Left hindlimb (tissue), 1 donor: ENCODE measurements at places on chromosomes 16 and 17.
A peak's percentile ranks its signal among the peaks of the same experiment; 100 is the strongest.

GRCh38 chr17:29880031-29880430, 50.0 kb downstream of the SSH2 start:
- no peak for DNase-seq

DNA sequence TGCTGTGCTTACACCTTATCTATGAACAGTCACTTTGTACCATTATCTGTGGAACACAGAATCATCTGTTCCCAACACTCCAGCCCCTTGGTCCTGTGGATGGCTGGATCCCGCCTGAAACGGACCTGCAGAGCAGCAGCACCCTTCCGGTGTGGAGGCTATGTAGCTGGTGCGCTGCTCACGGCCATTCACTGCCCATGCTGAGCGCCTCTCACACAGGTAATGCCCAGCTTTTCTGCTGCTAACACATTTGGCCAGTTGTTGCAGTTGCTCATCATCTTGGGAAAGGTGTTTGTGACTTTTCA, 11.4 kb upstream of the PLK1 start:
- no peak for DNase-seq

DNA sequence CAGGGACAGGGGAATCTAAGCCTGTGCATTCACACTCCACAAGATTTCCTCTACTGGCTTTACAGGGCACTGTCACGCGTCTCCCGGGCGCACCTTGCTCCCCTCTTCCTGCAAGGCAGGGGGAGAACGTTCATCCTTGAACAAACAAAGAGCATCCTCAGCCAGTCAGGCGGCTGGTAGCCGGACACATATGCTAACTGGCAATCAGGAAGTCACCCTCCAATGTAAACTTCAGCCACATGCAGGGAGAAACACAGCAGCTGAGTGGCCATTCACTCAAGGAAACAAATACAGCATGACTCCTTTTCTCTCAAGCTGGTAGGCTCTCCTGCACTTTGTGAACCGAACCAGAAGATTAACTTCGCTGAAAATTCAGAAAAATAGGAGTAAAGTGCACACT, 10.8 kb upstream of the HSBP1 start:
- DNase-seq: no peak

DNA sequence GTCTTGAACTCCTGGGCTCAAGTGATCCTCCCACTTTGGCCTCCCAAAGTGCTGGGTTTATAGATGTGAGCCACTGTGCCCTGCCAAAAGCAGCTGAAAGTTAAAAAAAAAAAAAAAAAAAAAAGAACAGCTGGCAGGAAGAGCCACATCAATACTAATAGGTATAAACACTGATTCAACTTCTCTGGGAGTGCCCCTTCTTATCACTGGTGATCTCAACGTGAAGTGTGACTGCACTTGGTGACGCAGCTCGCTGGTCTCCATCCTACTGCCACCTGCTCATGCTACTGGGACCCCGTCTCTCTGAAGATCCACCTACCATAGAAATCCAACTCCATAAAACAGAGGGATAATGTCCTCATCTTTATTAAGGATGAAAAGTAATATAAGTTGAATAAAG, 40.8 kb downstream of the RNF157 start:
- no peak for DNase-seq

DNA sequence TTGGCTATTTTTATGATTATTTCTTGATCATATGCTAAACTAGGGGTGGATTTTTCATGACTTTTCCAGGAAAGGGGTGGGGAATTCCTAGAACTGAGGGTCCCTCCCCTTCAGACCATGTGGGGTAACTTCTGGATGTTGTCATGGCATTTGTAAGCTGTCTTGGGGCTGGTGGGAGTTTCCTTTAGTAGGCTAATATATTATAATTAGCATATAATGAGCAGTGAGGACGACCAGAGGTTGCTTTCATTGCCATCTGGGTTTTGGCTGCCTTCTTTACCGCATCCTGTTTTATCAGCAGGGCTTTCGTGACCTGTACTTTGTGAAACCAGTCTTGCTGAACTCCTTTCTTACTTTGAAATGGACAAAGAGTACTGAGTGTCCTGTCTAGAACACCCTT, 40.4 kb upstream of the ABCA5 start:
- no peak for DNase-seq

GRCh38 chr17:63932721-63933120, 590 bp upstream of the CD79B start:
- DNase-seq: no peak

DNA sequence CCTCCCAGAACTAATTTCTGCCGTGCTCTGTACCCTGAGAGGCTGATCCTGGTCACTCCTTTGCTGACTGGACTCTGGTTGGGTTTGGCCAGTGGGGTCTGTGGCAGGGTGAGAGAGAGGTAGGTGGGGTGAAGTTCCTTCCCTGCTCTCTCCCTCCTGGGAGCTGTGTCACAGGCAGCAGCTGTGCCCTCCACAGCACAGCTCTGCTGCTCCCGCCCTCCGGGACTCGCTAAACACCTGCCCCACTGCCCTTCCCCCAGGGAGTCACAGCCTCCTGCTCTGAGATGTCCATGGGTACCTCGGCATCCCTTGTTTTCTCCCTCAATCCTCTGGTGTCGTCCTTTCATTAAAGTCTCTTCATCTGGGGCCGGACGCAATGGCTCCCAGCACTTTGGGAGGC, 66.4 kb downstream of the SRCIN1 start:
- no peak for DNase-seq

DNA sequence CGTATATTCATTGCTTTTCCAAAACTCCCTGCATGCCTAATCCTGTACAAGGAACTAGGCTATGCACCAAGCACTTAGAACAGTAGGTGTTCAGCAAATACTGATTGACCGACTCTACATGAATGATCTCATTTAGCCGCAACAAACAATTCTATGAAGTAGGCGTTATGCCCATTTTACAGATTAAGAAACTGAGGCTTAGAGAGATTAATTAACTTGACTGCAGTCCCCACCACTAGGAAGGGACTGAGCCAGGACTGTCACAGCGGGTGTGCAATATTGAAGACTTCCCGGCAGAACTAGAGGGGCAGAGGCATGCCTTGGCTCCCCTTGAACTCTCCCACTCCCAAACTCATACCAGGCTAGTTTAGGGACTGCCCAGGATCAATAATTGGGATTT, 10.5 kb upstream of the N4BP1 start:
- DNase-seq: no peak

DNA sequence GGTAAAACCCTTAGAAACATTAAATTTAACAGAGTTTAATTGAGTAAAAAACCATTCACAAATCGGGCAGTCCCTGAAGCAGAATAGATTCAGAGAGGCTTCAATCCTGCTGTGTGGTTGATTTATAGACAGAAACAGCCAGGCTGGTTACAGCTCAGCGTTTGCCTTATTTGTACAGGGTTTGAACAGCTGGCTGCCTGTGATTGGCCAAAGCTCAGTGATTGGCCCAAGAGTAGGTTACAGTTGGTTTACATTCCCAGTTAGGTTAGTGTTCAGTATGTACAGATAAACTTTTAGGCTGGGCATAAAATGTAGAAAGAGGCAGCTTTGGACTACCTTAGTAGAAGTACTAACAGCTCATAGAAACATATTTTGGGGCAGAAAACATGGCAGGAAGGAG, 210.4 kb upstream of the ELAC2 start:
- no peak for DNase-seq

GRCh38 chr17:62995377-62995885, 29.4 kb downstream of the TANC2 start:
- DNase-seq: no peak

GRCh38 chr16:28875134-28876018, 2.9 kb upstream of the ATP2A1 start:
- peak; percentile 53 for DNase-seq

DNA sequence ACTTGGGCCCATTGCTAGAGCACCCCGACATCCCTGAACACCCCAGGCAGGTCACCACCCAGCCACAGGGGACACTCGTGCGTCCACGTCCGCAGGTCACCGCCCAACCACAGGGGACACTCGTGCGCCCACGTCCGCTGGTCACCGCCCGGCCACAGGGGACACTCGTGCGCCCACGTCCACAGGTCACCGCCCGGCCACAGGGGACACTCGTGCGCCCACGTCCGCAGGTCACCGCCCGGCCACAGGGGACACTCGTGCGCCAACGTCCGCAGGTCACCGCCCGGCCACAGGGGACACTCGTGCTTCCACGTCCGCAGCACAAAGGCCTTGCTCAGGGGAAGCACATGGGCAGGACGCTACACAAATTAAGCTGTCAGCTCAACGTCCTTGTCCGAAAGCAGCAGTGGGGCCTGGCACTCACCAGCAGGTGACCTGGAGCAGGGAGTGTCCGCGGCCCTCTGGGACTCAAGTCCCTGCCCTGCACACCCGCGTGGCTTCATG, 17.7 kb downstream of the GALNS start:
- DNase-seq: no peak

DNA sequence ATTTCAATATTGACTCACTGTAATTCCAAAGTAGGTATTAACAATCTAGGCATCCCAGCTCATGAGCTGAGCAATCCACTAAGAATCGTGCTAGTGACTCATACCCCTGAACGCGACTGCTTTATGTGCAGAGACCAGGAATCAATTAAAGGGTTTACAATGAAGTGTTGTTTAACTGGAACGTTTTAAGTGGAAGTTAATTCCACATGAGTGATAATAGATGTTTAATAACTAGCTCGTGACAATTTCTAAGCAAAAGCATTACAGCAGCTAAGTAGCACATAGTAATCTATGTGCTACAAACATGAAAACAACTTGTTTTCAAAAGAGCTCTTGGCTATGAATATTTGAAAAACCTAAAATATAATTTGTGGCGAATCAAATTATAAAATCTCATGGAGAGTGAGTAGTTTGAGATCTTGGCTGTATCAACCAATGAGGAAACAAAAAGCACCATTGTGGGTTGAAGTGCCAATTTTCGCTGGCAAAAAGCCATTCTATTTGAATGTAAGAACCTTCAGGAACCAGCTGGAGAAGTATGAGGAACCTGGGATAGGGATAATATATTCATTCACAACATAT, 9.4 kb downstream of the GJC1 start:
- no peak for DNase-seq

GRCh38 chr17:50518384-50519023, 10.3 kb downstream of the MYCBPAP start:
- DNase-seq: no peak

GRCh38 chr16:75377729-75378386, 55.4 kb downstream of the CFDP1 start:
- DNase-seq: peak; percentile 44

DNA sequence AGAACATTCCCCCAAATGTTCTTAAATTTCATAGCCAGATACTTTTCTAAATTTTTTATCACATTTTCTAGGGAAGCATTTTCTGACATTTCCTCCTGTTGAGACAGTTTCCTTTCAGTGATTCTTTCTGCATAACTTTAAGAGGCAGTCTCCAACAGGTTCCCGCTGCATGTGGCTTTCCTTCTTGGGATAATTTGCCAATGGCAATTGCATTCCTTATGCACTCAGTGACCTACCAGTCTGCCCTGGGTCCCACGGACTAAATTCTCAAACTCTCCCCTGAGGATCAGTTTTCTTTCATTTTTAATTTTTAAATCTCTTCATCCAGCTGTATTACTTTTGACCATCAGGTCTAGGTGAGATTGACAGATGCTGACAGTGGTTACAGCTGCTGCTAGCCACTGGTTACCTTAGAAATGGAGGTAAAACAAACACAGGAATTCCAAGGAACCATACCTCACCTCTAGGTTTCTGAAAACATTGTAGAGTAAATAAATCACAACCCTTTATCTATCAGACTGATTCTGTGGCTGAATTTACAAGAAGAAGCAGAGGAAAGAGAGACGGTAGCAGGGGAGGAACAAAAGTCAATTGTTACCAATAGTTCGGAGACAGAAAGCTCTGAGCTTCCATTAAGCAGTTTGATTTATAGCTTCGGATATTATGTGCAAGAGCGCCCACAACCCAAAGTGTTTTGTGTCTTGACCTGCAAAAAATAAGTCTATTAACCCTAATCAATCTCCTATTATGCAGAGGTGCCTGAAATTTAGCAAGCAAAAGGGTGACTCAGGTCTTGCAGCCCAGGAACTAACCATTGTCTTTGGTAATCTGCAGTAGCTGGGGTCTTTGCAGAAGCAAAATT, 216.0 kb downstream of the PMP22 start:
- DNase-seq: no peak

DNA sequence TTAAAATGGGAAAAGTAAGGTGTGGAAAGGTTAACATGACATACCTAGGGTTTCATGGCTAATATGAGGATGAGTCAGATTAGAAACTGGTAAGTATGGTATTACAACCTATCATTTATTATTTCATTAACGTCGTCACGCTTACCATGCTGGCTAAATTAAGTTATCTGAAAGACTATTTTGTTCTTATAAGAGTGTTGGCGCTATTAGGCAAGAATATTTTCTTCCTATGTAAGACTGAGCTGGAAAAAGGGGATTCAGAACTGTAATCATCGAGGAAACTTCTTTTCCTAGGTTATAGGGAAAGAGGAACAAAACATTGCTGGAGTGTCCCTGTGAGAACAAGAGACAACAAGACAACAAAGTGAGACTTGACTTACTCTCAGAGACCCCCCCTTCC, 440.8 kb downstream of the KCNJ2 start:
- no peak for DNase-seq

- no peak for DNase-seq
These were observed 1.1 kb downstream of the RUNDC3A start for GRCh38 chr17:44309472-44309871.

- DNase-seq: no peak
These were observed 62.1 kb downstream of the DYNLRB2 start for GRCh38 chr16:80602894-80603293.

GRCh38 chr17:50550661-50551432, 3.9 kb downstream of the SPATA20 start:
- peak; percentile 82 for DNase-seq

DNA sequence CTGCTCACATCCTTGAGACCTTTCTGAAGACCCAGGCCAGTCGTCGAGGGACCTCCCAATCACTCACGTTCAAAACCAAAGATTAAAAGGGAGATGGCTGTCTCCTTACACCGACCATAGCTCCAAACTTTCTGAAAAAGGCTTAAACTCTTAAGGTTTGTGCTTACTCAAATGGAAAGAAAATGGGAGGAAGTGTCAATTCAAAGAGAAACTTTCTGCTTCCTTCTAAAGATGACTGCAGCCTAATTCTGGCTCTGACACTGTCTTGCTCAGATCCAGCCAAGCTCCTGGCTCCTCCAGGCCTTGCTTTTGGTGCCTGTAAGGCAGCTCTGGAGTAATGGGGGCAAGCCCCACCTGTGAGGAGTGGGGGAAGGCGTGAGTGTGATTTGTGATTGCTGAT, 54.9 kb upstream of the WSB1 start:
- DNase-seq: no peak

DNA sequence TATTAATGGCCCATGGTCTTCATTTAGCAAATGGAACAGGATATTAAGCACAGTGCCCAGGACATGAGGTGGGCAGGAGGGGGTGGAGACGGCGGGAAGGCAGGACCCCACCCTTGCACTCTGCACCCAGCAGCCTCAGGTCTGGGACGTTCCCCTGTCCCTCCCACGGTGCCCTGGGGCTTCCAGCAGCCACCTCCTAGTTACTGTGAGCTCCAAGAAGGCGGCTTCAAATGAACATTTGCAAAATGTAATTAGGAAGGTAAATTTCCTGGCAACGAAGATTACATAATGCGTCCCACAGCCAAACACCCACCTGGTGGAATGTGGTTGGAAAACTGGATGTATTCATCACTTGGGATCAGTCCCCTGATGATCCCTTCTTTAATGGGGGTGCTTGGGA, 59.4 kb downstream of the ENGASE start:
- no peak for DNase-seq
